ENCODE measurements at places on chromosomes 7 and 10. TPM values are rescaled to one million over a fixed set of nuclear protein-coding genes. Genes with fewer than 3 reads are reported as not detected.

- no peak overlapping the region for H3K27ac ChIP-seq
- H3K27me3 ChIP-seq: no peaks in the 10 kb centered on the region
- no peak overlapping the region for H3K4me3 ChIP-seq
- H3K36me3 ChIP-seq: no peaks in the 10 kb centered on the region
- DNase-seq: no peak
These were observed 739.7 kb downstream of the AUTS2 start for GRCh38 chr7:70338015-70338414.

SPDYE5 gene
- polyA plus RNA-seq: 0.58 TPM

DNA sequence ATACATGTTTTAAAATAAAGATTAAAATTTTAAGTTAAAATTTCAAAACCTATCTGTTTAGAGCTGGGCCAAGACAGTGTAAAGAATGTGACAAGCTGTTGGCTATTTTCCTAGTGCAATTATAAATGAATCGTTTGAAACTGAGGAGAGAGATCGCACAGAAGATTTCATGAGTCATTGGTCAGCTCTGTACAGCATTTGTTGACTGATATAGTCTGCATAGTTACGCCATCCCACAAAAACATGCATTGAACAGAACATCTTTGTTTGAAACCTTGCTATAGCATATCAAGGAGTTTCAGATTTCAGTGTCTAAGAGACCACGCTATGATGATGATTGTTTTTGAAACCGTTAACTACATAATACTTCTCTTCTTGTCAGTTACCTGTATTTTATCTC, 1.3 kb upstream of the C10orf67 start:
- DNase-seq: no peak
- H3K36me3 ChIP-seq: no peaks in the 10 kb centered on the region
- no peaks in the 10 kb centered on the region for H3K27me3 ChIP-seq
- H3K4me3 ChIP-seq: no peak overlapping the region
- H3K27ac ChIP-seq: no peak overlapping the region

DNA sequence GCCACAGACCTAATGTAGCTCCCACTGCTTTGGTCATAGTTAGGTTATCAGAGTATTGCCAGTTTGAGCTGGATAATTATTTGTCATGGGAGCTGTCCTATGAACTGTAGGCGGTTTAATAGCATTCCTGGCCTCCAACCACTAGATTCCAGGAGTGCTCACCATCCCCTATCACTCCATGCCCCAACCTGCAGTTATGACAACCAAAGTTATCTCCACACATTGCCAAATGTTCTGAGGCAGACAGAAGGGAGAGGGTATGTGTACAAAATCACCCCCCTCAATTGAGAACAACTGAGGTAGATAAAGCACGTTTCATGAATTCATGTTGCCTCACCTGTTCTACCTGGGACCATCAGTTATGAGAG, 119.0 kb upstream of the CACUL1 start:
- no peaks in the 10 kb centered on the region for H3K4me1 ChIP-seq
- no peaks in the 10 kb centered on the region for H3K36me3 ChIP-seq
- no peak overlapping the region for H3K27ac ChIP-seq
- H3K27me3 ChIP-seq: peaks cover 13% of the 10 kb centered on the region
- no peak for DNase-seq

- peaks cover 62% of the 10 kb centered on the region for H3K4me1 ChIP-seq
- no peak for DNase-seq
- no peaks in the 10 kb centered on the region for H3K27me3 ChIP-seq
- H3K27ac ChIP-seq: no peak overlapping the region
- H3K36me3 ChIP-seq: peaks cover 10% of the 10 kb centered on the region
- H3K4me3 ChIP-seq: no peak overlapping the region
These were observed 19.2 kb downstream of the ITPRIP start for GRCh38 chr10:104318810-104319741.

DNA sequence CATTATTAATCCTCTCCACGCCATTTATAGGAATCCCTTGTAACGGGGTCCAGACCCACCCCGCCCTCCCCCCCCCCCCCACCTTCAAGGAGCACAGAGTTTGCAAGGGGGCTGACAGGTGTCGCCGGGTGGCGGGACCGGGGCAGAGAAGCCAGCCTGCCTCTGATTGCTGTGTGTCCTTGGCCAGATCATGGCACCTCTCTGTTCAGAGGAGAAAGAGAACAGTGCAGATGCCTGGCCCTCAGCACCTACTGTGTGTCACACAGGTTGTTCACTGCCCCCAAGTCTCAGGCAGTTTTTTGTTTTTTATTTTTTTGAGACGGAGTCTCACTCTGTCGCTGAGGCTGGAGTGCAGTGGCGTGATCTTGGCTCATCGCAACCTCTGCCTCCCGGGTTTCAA, 5.4 kb upstream of the MICALL2 start:
- no peak for DNase-seq
- no peaks in the 10 kb centered on the region for H3K4me1 ChIP-seq
- H3K27ac ChIP-seq: no peak overlapping the region
- H3K4me3 ChIP-seq: no peak overlapping the region
- no peaks in the 10 kb centered on the region for H3K36me3 ChIP-seq
- H3K27me3 ChIP-seq: no peaks in the 10 kb centered on the region

GRCh38 chr7:131010029-131010716, 276.2 kb upstream of the KLF14 start:
- no peaks in the 10 kb centered on the region for H3K36me3 ChIP-seq
- H3K27ac ChIP-seq: no peak overlapping the region
- H3K4me1 ChIP-seq: peaks cover 85% of the 10 kb centered on the region
- no peak overlapping the region for H3K4me3 ChIP-seq
- no peaks in the 10 kb centered on the region for H3K27me3 ChIP-seq
- no peak for DNase-seq

GRCh38 chr7:132910657-132911056, 171.2 kb downstream of the CHCHD3 start:
- no peak for DNase-seq
- H3K4me1 ChIP-seq: no peaks in the 10 kb centered on the region
- H3K4me3 ChIP-seq: no peak overlapping the region
- no peak overlapping the region for H3K27ac ChIP-seq

DNA sequence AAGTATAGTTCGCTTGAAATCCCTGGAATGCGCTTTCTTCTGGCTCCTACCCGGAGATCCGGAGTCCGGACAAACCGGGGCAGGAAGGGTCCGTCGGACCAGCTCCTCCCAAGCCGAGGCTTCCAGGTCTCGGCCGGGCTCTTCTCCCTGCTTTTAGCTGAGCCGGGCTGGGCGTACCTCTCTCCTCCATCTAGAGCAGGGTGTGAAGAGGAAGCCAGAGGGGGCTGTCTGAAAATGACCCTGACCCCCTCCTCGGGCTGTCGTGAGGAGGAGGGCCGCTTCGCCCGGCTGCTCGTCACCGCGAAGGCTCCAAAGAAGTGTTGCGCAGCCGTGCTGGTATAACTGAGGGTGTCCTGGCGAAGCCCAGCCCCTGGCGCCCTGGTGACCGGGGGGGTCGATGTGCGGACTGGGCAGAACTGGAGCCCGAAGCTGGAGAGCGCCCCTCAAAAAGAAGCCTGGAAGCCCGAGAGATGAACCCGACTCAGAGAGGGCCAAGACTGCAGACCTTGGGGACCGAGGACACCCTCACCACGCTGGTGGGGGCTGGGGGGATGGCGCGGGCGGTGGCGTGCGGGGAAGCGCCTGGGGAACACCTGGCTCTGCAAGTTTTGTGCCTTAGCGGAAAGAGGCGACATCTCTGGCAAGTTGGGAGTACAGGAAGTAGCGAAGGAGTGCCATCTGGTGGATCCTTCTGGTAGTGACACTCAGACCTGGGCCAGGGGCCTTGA, 5.7 kb downstream of the KAZALD1 start:
- H3K4me3 ChIP-seq: peak overlapping the region; percentile 65
- peak; percentile 72 for DNase-seq
- no peaks in the 10 kb centered on the region for H3K36me3 ChIP-seq

GPR146 gene
- 1.2 TPM for polyA plus RNA-seq

- H3K4me3 ChIP-seq: no peak overlapping the region
- H3K27me3 ChIP-seq: no peaks in the 10 kb centered on the region
- H3K27ac ChIP-seq: no peak overlapping the region
- H3K4me1 ChIP-seq: no peaks in the 10 kb centered on the region
- H3K36me3 ChIP-seq: no peaks in the 10 kb centered on the region
- DNase-seq: no peak
These were observed 232.2 kb upstream of the TEX47 start for GRCh38 chr7:89027781-89028180.

DNA sequence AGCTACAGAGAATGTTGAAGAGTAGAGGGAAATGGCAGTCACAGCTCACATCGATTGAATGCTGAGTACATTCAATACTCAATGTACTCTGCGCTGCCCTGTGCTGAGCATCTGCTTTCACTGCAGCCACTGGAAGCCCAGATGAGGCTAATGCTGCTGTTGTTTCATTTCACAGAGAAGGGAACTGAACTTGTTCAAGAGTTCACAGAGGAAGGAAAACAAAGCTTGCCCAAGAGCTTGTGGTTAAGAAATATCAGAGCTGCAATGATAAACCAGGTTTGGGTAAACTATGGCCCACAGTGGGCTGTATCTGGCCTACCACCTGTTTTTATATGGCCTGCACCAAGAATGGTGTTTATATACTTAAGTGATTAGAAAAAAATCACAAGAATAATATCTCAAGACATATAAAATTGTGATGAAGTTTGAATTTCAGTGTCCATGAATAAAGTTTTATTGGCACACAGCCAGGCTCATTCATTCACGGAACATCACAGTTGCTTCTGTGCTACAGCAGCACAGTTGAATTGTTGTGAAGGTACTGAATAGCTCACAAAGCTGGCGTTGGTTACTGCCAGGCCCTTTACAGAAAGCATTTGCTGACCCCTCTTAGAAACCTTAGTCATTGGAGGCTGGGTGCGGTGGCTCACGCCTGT, 64.1 kb downstream of the CFAP58 start:
- H3K27me3 ChIP-seq: no peaks in the 10 kb centered on the region
- H3K27ac ChIP-seq: no peak overlapping the region
- no peak for DNase-seq
- H3K36me3 ChIP-seq: no peaks in the 10 kb centered on the region
- no peaks in the 10 kb centered on the region for H3K4me1 ChIP-seq

GRID2IP gene
- not detected for polyA plus RNA-seq

MUC3A gene
- not detected for polyA plus RNA-seq

DNA sequence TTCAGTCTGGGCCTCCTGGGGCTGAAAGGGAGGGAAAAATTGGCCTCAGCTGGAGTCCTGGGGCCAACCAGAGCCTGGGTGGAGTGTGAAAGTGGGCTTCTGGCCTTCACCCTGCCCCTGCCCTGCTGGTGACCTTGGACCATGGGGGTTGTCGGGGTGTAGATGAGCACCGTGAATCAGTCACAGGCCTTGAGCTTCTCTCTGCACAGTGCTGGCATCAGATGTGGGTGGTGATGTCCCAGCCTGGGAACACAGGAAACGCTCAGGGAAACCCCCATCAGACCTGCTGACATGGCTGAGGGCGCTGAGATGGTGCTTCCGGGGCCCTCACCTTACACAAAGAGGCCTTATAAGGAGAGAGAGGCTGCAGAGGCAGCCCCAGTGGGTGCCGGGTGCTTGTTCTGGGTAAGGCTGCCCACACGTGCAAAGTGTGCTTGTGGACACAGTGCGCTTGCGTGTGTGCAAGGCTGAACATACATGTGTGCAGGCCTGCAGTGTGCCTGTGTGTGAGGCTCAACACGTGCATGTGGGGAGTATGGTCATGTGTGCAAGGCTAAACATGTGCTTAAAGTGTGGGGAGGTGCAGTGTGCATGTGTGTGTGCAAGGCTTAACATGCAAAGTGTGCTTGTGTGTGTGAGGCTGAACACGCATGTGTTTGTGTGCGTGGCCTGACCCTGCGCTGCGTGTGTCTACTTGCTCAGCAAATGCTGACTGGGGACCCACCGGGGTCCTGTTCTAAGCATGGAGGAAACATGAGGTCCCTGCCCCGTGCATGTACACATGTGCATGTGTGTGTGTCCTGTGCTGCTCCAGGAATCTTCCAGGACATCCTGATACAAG, 6.5 kb downstream of the ARPC1B start:
- no peaks in the 10 kb centered on the region for H3K27me3 ChIP-seq
- peaks cover 79% of the 10 kb centered on the region for H3K4me1 ChIP-seq
- peaks cover 4% of the 10 kb centered on the region for H3K36me3 ChIP-seq
- DNase-seq: peak; percentile 93
- H3K4me3 ChIP-seq: peak overlapping the region; percentile 58
- H3K27ac ChIP-seq: peak overlapping the region; percentile 91

- H3K4me3 ChIP-seq: no peak overlapping the region
- DNase-seq: no peak
- no peaks in the 10 kb centered on the region for H3K36me3 ChIP-seq
These were observed 146.6 kb downstream of the C10orf105 start for GRCh38 chr10:71572962-71573361.

SYT15B gene
- polyA plus RNA-seq: not detected

GPR37 gene
- polyA plus RNA-seq: not detected

DNA sequence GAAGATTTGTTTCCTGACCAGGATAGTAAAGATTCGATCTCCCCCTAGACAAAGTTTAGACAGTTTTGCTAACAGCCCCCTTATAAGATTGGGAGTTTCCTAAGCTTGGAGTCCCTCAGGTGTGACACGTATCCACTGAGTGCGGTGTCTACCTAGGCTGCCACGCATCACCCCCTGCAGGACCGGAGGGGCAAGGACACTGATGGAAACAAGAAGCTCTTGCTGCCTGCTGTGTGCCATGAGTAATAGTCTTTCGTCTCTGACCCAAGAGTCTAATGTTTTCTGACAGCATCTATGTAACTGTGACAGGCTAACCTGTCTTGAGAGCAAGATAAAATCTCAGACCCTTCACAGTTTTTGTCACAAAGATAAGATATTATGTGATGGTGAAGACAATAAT, 173.5 kb downstream of the SEMA3E start:
- H3K4me1 ChIP-seq: no peaks in the 10 kb centered on the region
- DNase-seq: no peak
- no peaks in the 10 kb centered on the region for H3K27me3 ChIP-seq
- H3K4me3 ChIP-seq: no peak overlapping the region
- H3K36me3 ChIP-seq: no peaks in the 10 kb centered on the region
- H3K27ac ChIP-seq: no peak overlapping the region

DNA sequence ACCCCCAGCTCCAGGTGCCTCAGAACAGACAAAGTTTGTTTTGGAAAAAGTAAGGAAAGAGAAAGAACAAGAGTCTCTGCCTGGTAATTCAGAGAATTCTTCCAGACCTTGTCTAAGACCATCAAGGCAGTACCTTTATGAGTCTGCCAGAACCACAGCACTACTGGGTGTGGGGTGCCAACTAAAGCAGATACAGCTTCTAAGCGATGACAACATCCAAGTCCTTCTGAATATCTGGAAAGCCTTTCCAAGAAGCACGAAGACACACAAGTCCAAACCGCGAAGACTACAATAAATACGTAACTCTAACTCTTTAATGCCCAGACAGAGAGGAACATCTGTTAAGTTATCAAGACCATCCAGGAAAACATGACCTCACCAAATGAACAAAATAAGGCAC, 94.3 kb downstream of the SIRT1 start:
- H3K27me3 ChIP-seq: no peaks in the 10 kb centered on the region
- no peak overlapping the region for H3K4me3 ChIP-seq
- H3K36me3 ChIP-seq: peaks cover 6% of the 10 kb centered on the region
- no peaks in the 10 kb centered on the region for H3K4me1 ChIP-seq
- no peak for DNase-seq

GRCh38 chr7:10022957-10023356, 950.7 kb upstream of the PHF14 start:
- no peaks in the 10 kb centered on the region for H3K27me3 ChIP-seq
- no peak overlapping the region for H3K27ac ChIP-seq
- no peak overlapping the region for H3K4me3 ChIP-seq
- no peaks in the 10 kb centered on the region for H3K36me3 ChIP-seq
- DNase-seq: no peak
- no peaks in the 10 kb centered on the region for H3K4me1 ChIP-seq

Measured in CD8-positive, alpha-beta memory T cell (primary cell).